ENCODE measurements at places on chromosomes 1 and 21.

DNA sequence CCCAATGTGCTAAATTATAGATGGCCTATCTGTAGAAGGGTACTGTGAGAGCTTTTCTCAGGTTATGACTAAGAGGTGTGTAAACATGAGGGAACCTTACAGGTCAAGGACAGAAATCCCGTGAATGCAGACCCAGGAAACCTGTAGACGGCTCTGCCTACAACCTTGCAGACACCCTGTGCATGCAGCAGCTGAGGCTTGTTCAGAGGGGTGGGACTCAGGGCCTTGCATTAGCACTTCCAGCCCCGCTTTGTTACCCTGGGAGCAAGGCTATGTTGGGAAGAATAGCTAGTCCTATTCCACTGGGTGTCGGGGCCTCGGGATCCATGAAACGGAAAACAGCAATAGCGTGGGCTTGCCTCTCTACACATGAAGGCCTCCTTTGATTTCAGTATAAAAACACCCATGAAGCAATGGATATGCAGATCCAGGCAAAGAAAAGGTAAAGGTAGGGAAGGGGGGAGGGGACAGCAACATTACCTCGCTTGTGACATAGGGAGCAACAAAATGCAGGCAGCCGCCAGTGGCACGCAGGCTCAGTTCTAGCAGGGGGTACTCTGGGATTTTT is 9.5 kb upstream of the NDUFS5 start:
- DNase-seq: no peak

DNA sequence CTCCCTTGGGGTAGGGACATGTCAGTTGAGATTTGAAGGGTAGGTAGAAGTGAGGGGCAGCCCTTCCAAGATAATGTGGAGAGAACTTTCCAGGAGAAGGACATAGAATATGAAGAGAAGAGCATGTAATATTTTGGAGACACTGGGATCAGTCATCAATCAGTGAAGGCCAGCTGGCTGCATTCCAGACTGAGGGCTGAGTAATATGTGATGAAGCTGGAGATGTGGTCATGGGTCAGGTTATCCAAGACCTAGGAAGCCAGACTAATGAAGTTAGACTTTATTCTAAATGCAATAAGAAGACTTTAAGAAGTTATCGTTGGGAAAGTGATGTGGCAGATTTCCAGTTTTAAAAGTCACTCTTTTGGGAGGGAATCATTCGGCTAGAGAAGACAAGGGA is 262.0 kb downstream of the HMCN1 start:
- no peak for DNase-seq

DNA sequence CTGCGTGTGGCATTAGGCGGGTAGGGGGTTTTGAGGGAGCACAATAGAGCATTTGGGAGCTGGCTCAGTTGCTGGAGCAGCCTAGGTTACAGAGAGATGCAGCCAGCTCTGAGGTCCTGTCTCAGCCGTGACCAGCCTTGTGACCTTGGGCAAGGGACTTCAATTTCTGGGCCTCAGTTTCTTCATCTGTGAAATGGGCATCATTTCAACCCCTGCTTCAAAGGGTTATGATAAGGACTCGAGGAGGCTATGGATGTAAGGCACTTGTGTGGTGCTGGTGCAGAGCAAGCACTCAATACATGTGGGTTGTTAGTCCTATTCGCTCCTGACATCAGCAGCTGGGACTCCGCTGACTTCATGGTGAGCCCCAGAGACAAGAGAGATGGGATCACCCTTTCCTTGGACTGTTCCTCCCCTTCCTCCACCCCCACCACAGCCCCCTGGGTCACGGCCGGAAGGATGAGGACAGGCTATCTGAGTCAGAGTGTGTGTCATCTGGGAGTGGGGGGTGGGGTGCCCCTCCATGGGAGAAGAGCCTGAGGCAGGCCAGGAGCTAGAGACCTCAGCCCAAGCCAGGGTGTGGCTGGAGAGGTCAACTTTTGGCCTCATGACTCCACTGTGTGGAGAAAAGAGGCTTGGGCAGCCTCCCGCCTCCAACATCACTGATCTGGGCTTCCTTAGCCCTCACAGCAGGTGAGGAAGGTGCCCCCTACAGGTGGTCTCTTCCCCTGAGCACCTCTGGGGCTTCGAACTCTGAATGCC is 71.4 kb upstream of the ZBTB40 start:
- DNase-seq: no peak

DNA sequence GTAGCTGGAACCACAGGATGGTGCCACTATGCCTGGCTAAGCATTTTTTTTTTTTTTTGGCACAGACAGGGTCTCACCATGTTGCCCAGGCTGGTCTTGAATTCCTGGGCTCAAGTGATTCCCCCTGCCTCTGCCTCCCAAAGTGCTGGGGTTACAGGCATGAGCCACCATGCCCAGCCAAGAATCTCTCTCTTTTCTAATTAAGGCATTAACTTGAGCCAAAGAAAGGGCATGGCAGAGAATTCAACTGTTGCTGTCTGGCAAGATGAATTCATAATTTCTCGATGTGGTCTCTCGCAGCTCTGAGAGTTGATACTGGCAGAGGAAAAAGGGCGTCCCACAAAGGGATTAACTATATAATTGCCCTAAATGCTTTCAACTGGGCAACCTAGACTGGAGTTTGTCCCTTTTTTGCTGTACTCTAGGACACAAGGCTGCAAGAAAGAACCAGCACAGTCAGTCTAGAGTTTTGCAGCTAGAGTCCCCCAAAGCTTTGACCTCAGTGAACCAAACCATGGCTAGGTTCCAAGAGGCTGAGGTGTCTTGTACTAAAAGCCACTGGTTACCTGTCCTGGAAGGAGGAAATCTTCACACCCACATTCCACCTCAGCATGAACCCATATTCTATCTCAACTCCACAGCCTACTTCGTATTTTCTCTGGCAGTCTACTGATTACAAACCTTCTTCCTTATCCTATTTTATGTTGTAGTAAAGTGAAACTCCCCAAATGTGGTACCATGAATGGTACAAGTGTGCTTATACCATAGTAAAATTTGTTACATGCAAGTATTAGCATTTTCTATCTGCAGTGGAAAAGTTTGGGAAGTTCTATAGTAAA is 51.2 kb downstream of the OPTC start:
- peak; percentile 88 for DNase-seq

DNA sequence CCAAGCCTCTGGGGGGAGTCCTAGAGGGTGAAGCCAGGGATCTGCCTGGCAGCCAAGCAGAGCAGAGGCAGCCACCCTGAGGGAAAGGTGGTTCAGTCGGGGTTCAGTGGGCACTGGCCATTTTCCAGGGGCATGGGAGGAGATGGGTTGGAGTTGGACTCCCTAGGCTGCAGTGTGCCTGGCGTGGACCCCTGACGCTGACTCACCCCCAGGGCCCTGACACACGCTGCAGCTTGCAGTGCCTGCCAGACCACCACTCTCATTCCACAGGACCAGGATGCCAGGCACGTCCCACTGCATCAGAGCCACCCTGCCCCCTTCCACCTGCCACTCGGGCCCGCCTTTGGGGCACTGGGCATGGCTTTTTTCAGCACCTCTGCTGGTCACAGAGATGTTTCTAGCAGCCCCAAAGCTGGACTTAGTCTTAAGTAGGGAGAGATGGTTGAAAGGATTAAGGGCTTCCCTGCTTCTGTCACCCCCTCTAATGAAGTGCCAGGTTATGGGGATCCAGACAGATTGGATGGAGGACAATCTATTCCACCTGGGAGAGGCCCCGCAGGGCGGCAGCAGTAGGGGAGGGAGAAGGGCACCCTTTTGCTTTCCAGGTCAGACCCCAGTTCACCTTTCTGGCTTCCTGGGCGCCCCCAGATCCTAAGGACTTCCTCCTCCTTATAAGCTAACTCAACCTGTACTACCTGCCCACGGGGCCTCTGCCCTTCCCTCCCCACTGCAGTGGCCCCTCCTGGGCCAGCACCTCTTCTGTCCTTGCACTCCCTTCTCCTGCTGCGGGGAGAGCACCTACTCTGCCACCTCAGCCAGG is 1.6 kb downstream of the SYT2 start:
- DNase-seq: no peak
